ENCODE measurements at places on chromosomes 4 and X.
A peak's percentile ranks its signal among the peaks of the same experiment; 100 is the strongest.

DNA sequence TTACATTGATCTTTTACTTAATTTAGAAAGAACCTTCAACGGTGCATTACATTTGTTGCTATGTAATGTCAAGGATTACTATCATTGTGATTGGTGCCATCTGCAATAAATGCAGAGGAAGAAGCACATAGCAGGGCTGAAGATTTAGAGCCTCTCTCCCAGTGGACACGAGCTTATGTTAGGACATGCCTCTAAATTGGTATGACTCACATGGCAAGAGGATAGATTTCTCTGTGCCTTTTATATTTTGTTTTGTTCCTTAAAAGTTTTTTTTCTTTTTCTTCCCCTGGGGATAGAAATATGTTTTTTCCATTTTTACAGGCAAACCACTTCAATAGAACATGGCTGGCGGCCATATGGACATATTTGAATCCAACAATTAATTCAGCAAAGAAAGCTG, 205.0 kb upstream of the HAND2 start:
- DNase-seq = no peak

DNA sequence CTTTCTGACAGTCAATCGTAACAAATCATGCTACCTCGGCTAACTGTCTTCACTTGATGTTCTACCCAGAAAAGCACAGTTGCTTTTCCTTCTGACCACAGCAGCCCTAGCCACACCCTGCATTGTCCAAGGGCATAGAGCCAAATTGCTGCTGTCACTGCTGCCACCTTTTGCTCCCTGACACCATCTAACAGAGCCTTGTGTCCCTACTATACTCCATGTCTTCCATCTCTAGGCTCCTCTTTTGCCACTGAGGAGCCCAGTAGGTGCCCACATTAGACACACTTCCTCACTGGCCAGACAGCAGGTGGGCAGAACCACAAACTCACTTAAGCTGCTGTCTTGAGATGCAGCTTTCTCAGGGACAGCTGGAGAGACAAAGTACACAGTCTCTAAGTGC, 91.4 kb downstream of the ANXA3 start:
- DNase-seq = no peak

DNA sequence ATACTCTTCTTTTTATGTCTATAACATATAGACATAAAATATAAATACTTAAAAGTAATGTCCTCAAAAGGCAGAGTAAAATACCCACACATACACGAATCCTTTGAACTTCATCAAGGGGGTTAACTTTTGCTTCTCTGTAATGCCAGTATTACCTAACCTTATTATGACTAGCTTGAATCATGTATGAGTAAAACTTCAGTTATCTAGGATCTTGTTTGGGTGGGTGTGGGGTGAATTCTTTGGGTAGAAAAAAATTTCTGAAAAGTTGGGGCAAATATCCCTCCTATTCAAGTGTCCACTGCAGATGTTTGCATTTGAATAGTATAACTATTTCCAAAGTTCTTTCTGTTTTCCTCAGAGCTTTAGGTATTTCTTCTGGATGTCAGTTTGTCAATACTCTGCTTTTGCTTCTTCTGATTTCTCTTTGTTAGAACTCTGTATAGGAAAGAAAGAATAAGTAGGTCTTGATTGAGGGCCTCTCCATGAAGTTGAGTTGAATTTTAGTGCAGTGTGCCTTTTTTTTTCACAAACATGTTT, 173.8 kb downstream of the ADGRL3 start:
- DNase-seq = no peak

GRCh38 chr4:181877329-181877848, 365.8 kb upstream of the TENM3 start:
- DNase-seq = no peak

GRCh38 chr4:42151568-42152506, 618 bp downstream of the BEND4 start:
- DNase-seq = no peak

- DNase-seq = peak; percentile 14
Measured at GRCh38 chr4:8434251-8435073, 6.1 kb downstream of the ACOX3 start.

- DNase-seq = no peak
Measured at GRCh38 chr4:64774626-64775025, 365.4 kb upstream of the TECRL start.

DNA sequence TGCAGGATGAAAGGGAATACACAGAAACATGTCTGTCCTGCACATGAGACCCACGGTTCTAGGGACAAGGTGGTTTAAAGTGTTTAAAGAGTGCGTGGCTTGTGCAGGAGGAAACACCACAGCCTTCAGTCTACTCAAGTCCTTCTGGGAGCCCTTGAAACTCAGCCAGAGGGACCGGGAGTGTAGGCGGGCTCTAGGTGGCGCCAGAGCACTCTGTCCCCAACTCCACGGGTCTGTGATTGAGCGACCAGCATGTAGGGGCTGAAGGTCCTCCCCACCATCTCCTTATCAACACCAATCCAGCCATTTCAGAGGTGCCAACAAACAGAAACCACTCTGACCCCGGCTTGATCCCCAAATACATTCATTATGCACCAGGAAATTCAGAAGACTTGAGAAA, 82.0 kb upstream of the CLDN34 start:
- DNase-seq = peak; percentile 75

Data from eye (tissue), 1 donor.